Stimulated activated CD4-positive, alpha-beta T cell treated with anti-CD3 and anti-CD28 coated beads, Interleukin-1b, Interleukin-23, amount 100 ng/mL, for 1 hour (primary cell): ENCODE measurements at places on chromosomes 7 and 10.

- DNase-seq, result no peak
Observed at GRCh38 chr10:102113956-102114857, 6.0 kb downstream of the LDB1 start.

DNA sequence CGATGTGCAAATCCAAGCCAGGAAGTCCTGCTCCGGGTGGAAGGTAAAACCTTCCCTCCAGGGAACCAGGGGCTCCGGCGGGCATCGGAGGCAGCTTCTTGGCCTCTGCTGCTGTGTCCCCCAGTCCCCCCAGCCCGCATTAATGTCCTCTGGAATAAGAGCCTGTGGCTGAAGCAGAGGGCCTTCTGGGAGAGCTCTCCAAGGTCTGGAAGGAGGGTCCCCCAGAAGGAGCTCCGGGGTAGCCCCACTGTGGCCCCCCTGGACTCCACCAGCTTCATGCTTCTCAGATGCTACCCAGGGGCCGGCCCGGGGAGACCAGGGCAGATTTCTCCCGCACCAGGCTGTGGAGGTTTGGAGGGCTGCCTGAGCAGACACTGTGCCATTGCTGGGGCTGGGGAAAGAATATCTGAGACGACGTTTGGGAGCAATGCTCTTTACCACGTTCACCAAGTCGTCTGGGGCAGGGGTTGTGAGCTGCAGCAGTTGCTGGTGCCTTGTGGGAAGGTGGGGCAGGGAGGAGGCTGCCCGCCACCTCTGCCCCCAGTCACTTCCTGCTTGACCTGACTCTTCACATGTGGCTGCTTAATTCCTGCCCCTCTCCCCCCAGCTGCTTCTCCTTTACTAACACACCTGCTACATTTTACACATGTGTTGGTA, 8.3 kb downstream of the ZNF853 start:
- DNase-seq, result no peak

DNA sequence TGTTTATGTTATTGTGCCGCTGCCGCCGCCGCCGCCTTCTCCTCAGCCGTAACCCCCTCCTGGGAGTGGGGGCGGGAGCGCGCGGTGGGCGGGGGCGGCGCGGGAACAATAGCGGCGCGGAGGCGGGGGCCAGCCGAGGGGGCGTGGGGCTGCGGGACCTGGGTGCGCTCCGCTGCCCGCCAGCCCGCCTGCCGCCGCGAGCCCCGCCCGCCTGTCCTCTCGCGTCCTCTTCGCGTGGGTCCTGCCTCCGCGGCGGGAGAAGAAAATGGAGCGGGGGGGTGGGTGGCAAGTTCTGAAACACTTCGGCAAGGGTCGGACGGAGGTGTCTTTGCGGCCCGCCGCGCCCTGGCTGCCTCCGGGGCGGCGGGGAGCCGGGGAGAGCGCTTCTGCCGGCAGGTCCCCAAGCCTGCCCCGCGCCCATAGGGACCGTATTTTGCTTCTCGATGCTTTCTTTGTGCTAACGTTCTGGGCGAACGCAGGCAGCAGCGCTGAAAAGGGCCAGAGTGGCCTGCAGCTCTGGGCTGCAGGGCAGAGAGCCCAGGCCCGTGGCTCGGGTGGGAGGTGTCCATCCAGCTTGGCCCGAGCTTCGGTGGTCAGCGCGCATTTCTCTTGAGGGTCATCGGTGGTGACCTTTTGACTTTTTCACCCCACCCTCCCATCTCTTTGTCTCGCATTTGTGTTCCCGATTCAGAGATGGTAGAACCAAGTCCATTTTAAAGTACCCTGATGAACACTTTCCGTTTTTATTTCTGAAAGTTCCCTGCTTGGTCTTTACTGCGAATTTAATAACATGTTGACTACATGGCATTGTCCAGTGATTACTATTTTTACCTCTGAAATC, 613 bp downstream of the MAPK8 start:
- peak; percentile 46 for DNase-seq

DNA sequence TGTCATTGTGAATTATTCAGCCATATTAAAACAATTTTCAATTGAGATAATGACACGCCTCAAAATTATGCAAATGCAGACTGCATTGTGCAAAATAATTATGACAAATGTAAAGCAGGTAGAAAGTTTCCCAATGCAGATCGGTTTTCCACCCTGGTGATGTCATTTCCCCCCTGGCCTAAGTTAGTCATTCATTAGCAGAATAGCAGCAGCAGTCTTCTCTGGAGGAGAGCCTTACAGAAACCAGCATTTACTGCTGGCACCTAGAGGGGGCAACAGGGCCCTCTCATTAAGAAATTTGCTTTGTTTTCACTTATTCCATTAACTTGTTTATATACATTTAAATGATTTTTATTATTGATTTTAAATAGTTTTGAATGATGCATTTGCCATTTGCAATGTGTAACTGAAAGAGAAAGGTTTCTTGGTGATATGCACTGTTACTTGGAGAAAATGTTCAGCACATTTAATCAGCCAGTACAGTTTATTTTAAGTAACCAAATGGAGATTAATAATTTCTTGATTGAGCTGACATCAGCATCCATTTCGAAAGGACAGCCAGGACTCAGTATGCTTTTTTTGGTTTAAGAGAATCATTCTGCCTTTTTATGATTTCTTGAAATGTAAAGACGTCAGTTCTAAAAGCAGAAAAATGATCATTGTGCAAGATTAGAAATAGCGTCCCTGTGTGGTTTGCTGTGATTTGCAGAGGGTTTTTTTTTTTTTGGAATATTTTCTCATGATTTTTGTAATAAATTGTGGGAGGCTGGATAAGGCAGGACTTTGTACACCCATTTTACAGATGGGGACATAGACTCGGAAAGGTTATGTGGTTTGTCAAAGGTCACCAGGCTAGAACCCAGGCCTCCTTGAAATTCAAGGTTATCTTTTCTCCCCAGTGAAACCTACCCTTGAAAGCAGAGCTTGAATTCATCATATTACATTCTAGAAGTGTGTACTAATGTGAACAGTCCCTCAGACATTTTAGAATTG, 3.5 kb downstream of the ARID5B start:
- DNase-seq, result no peak

DNA sequence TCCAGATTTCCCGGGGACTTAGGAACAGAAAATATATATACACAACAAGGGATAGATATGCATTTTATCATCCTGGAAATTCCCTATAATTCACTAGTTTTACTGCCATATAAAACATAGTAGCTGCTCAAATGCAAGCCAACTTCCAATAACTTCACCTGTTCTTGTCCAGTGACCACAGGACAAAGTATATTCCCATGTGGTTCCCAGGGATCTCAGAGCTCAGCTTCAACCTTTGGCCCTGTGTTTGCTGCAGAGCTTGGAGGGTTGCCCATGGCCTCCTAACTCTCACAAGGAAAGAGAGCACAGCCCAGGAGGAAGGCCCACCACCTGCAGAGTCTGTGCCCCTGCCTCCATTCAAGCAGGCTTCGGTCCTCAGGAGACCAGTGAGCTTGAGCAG, 4.5 kb upstream of the DRGX start:
- DNase-seq, result no peak

- no peak for DNase-seq
Observed at GRCh38 chr10:24518411-24518810, 205.3 kb downstream of the ARHGAP21 start.

- DNase-seq, result no peak
Observed at GRCh38 chr7:34385384-34385783, 272.6 kb upstream of the NPSR1 start.

GRCh38 chr7:46468753-46469356, 547.8 kb upstream of the IGFBP3 start:
- DNase-seq, result no peak

DNA sequence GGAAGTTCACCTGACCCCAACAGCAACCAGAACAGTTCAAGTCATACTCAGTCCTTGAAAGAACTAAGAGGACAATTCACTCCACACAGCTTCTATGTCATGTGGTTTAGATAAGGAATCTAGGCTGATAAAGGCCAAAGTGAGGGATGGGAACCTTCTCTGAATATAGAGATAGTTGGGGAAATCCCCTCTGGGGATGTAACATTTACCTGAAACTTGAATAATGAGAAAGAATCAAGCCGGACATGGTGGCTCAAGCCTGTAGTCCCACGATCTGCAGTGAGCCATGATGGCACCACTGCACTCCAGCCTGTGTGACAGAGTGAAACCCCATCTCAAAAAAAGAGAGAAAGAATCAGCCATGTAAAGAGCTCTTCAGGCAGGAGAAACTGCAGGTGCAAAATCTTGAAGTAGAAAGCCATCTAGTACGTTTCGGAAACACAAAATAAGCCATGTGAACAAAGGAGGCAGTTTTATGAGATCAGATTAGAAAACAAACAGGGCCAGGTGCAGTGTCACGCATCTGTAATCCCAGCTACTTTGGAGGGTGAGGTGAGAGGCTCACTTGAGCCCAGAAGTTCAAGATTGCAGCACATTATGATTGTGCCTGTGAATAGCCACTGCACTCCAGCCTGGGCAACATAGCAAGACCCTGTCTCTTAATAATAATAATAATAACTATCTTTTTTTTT, 4.5 kb upstream of the DNMBP start:
- DNase-seq, result no peak

GRCh38 chr7:151663382-151664100, 143.8 kb upstream of the RHEB start:
- DNase-seq, result no peak

GRCh38 chr7:71229699-71230098, 97.8 kb downstream of the GALNT17 start:
- DNase-seq, result no peak

GRCh38 chr7:29793507-29793906, 12.8 kb upstream of the WIPF3 start:
- no peak for DNase-seq

DNA sequence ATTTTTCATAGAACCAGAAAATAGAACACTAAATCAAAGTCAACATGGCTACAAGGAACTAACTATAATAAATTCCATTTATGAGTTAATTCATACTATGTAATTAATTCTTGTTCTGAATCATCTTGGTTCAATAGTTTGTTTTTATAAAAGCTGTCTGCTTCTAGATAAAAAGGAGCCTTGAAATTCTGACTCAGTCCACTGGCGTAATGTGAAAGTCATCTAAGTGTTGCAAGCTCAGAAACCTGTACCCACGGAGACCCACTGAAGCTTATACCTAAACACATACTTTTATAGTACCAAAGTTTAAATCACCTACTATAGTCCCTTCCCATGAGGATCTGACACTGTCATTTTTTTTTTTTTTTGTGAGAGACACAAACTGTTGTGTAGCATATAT, 489.4 kb downstream of the SEMA3D start:
- no peak for DNase-seq

- no peak for DNase-seq
Observed at GRCh38 chr7:37674531-37674930, 9.0 kb upstream of the GPR141 start.

- DNase-seq, result no peak
Observed at GRCh38 chr7:129067943-129068548, 13.1 kb upstream of the TNPO3 start.

- DNase-seq, result no peak
Observed at GRCh38 chr10:12975266-12975665, 26.2 kb downstream of the CCDC3 start.
